ENCODE measurements at places on chromosomes 12 and 14. TPM values are rescaled to one million over a fixed set of nuclear protein-coding genes. Genes with fewer than 3 reads are reported as not detected.

GRCh38 chr12:53352331-53353256 lies 16.4 kb upstream of the SP7 start:
- DNase-seq: peak; percentile 95

DNA sequence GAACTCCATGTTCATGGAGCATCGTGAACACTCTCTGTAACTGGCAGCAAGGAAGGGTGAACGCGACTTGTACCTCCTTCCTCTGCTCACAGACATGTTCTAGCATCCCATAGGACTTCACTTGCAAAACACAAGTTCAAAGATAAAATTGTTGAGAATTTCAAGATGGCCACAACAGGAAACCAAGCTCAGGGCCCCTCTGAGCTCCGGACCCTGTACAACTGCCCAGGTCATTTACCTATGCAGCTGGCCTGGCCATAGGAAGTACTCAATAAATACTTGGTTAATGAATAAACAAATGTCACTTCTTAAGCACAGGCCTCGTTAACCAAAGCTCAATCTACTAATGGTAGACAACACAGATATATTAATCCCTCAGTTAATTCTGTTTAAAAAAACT lies 11.7 kb upstream of the PPP4R4 start:
- DNase-seq: no peak

DNA sequence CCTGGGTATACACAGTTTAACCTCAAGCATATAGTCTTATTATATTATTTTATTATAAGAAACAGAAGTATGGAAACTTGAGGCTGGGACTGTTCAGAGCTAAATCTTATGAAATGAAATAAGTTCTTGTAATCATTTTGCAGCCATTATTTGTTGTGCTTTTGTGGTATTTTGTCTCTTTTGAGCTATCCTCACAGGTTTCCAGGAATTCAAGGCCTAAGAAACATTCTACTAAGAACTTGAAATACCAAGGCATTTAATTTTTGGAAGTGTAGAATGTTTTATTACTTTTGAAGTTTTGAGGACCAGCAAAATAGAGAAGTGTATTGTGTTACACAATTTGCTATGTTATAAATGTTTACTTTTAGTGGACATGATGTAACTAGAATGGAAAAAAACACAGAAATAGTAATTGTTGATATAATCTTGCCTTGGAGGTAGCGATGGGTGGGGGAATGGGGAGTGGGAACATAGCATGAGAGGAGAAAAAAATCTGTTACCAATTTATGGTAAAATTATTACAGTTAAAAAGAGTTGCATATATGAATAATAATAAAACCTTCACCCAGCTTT lies 81.7 kb downstream of the CRADD start:
- DNase-seq: no peak

DNA sequence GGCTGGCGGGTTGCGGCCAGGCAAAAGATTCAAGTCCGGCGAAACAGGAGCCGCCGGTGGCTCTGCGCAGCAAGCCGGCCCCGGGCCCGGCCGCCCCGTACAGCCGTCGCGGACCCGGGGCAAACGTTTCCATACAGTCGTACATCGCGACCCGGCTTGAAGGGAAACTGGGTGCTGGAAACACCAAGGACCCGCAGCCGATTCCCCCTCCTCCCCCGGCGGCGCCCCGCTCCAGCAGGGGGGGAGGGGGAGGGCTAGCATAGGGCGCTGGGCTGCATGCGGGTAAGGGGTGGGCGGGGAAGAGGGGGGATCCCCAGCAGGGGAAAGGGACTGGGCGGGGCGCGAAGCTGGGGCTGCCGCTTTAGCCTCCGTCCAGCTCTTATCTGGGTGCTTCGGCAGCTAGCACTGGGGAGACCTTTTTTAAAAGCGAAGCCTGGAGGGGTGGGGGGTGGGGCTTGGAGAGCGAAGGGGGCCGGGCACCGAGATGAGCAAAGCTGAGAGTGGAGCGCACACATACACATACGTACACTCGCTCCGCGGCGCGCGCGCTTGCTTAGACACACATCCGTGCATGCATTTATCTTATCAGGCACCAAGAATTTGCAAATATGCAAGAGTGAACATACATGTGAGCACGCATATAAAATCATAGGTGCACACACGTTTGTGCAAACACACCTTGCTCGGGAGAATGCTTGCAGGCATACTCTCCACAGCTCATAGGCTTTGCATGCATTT lies 11.9 kb downstream of the RARG start:
- peak; percentile 85 for DNase-seq

DNA sequence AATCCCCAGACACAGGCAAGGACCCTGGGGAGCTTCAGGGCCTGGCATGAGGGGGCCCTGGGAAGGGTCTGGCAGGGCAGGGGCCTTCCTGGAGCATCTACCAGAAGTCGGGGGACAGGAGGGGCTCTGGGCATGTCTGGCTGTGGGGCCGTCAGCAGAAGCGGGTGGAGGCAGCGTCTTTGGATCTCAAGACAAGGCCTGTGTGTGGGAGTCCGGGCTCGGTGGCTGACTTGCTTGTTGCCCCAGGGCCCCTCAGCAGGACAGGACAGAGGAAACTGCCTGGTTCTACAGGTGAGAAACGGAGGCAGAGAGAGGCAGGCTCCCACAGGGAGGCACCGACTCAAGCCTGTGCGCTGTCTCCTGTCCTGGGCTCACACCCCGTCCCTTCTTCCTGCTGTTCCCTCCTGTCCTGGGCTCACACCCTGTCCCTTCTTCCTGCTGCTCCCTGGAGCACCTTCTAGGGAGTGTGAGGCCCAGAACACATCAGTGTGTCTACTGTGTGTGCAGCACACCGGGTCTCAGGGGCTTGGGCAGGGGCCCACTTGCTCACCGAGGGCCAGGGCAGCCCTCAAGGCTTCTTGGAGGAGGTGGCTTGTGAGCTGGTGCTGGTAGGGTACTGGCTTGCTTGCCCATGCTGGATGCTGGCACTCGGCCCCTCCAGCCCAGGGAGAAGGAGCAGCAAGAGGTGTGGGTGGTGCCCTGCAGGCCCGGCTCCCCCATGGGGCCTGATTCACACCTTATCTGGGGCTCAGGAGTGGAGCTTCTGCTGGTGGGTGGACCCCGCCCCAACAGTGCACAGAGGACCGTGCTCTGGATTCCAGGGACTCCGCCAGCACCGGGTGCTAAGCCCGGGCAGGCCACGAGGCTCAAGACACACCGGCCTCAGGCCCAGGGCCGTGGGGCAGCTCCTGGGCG lies 14.9 kb downstream of the ASPG start:
- no peak for DNase-seq

DNA sequence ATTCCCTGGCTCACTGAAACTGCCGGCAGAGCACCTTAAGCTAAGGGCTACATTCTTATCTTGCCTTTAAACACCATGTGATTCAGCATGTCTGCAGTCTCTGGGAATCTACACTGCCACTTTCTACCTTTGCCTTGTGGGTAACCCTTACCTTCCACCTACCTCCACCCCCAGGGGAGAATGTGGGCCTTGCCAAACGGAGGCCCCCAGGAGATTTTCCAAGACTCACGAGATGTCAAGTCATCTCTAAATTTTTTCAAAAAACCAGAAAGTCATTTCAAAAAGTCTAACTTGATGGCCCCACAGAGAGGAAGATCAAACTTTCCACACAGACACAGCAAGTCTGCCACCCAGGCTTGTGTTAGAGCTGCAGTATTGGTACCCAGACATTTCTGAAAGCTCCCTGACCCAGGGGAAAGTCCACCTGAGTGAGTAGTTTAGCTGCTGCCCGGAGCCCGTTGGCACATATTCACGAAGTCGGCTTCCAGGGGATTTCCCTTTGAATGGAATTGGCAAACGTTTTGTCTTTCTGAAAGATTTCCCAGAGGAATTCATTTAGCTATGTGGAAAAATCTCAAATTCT lies 4.7 kb upstream of the PSMA6 start:
- DNase-seq: no peak

DNA sequence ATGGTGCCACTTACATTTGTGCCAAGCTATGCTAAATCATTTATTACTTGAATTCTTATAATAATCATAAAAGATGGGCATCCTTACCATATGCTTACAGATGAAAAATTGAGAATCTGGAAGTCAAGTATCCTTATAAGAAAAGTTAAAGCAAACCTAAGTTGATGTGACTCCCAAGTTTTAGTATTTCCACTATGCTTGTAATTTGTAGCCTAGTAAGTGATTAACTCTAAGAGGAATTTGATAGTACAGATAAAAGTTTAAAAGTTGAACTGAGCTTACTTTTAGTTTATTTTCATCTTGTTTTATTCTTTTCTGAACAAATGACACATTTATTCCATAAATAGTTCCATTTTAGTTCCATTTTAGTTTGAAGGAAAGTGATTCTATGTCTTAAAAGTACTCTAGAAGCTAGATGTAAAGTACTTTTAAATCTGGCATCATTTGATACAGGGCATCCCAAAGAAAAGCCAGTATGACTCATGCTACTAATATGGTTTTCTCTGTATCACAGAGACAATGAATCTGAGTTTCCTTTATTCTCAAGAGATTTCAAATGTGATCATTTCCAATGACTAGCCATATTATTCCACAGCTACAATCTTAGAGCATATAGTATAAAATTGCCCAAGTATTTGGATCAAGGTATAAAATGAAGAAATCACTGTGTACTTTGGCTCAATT lies 596.0 kb downstream of the SLC16A7 start:
- no peak for DNase-seq

- peak; percentile 46 for DNase-seq
Observed at GRCh38 chr14:51449681-51450080, 202.0 kb upstream of the FRMD6 start.

DNA sequence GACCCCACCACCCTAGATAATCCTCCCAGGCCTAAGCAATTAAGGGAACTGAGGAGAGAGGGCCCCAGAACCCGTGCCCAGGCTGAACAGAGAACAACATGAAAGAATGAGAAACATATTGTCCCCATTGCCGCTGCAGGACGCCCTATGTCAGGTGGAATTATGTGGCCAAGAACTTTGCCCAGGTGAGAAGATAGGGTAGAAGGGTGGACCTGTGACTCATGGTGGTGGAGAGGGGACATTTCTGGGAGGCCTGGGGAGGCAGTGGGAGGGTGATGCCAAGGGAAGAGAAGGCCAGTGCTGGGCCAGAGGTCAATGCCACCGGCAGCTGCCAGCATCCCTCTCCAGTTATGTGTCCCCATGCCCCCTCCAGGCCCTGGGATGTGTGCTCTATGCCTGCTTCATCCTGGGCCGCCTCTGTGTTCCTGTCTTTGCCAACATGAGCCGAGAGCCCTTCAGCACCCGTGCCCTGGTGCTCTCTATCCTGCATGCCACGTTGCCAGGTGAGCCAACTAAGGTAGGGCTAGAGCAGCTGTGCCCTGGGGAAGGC lies 15.5 kb downstream of the SOAT2 start:
- no peak for DNase-seq

DNA sequence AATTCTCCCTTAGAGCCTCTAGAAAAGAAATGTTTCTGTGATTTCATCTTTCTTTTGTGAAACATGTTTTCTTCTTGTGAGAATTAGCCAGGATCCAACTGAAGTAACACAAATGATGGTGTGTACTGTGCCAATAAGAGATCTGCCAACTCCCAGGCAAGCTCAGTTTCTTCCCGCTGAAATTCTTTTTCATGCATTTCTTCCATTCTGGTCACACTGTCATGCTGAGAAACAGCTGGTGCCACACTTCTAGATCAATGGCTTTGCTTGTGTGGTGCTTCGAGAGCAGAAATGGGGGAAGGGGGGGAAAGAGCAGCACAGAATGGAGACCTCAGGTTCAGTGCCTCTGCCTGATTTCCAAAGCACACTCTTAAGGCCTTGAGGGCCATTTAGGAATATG lies 41.4 kb upstream of the FGF6 start:
- peak; percentile 77 for DNase-seq

DNA sequence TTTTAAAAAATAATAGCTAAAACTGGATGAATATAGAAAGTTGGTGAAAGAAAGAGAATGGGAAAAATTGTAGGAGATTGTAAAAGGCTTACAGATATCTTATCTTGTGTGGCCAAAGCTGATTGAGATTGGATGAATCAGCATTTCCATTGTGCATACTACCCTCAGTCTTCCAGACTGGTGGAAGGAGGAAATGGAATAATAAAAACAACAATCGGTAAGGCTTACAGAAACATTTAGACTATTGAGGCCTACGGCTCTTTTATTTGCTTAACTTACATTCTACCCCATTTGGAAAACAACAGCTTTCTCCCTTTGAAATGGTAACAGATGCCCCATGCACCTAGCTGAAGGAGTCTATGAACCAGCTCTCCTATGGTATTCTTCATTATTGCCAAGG lies 129.8 kb downstream of the PTPRB start:
- DNase-seq: no peak

GRCh38 chr12:70254846-70255245 lies 11.6 kb downstream of the CNOT2 start:
- DNase-seq: no peak

DNA sequence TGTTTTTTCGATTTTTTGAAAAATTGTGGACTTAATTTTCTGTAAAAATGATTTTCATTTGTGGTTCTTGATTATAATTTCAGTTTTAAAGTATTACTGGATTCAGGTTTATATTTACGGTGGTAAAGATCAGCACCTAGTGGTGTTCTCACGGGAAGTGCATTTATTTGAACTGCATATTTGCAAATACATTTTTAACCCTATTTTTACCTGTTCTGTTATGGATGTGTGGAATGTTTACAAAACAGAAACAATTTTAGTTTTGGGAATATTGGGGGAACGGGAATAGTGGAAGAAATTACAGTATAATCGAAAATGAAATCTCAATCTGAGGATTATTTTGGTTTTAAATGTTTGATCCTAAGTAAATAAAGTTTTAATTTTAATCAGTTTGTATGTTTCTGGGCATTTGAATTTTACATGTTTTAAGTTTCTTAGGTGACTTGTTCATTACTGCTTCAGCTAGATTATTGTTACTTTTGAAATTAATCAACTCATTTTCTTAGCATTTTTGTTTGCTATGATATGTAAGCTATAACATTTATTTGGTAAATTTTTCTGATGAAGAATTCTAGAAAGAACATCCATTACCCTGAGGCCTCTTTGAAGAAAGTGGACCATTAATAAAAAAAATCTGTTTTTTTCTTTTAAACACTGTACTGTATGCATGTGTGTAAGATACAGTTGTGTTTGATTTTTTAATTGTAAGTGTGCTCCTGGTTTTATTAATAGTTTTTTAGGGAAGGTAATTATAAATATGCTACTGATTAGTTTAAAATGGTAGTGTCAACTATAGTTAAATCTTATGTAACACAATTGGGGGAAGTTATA lies 942 bp downstream of the ATF7IP start:
- DNase-seq: no peak

GRCh38 chr12:56517854-56518253 lies 3.8 kb upstream of the RBMS2 start:
- no peak for DNase-seq

DNA sequence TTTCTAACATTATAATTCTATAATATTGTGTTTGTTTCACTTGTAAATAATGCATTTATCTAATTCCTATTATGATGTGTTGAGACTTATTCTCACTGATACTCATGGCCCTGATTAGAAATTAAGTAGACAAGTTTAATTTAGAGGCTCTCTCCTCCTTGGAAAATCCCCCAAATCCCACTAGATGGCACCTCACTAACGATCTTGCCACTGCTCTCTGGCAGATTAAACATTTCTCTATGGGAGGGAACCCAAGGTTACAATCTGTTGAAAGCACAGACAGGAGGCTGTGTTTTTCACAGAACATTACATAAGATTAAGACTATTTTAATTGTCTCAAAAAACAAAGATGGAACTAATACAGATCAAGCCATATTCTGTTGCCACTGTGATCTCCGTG lies 318.7 kb downstream of the LRFN5 start:
- peak; percentile 31 for DNase-seq

The CCDC88C gene
- 29.8 TPM for total RNA-seq

The DDX51 gene
- 6.9 TPM for total RNA-seq

The LMNTD1 gene
- not detected for total RNA-seq

The PLEKHG7 gene
- total RNA-seq: not detected

The CCDC177 gene
- 0.21 TPM for total RNA-seq

The INSM2 gene
- not detected for total RNA-seq

The COL2A1 gene
- total RNA-seq: 7.0 TPM

The KRT78 gene
- total RNA-seq: 64.7 TPM

The TROAP gene
- total RNA-seq: 7.7 TPM

The OTX2 gene
- 0.10 TPM for total RNA-seq

The CLEC2B gene
- total RNA-seq: 25.2 TPM
